ENCODE measurements at places on chromosomes 3 and 15.

DNA sequence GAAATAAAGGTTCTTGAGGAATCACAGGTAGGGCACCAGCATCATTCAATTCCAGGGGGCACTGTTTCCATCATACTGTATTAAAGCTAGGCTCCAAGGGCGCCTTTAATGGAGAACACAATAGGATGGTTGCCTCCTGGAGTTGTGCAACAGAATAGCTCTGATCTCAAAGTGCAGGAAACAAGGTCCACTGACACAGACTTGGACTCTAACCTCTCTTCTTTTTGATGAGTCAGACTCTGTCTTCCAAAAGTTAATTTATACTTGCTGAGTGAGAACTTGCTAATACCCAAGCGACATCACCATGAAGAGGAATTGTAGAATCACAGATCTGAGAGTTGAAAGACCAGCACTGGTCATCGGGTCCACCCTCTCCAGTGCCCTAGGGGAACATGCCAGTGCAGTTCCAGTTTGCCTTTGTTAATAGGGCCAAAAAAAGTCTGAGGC is 94.4 kb upstream of the PHLDB2 start:
- no peak for DNase-seq

- no peak for DNase-seq
These were observed 230.5 kb upstream of the CHRNA7 start for GRCh38 chr15:31799715-31800321.

- no peak for DNase-seq
These were observed 499 bp downstream of the ALDH1A2 start for GRCh38 chr15:58064980-58065444.

DNA sequence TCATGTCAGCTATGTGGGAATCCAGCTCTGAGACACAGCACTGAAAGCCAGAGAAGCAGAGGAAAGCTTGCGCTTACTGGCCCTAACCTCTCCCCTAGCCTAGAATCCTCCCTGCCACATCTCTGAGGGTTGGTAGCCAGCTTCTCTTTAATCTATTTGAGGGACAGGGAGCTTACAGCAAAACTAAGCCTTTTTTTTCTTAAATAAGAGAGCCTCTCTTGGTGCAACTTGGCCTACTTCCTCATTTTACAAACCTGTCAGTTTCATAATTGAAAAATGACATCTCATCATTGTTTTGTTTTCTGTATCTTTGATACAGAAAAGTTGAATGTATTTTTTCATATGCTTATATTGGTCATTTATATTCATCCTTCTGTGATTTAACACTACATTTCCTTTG is 193.9 kb downstream of the ZNF621 start:
- no peak for DNase-seq
